HT1080 (cell line): ENCODE measurements at places on chromosomes 2 and 18. TPM values are rescaled to one million over a fixed set of nuclear protein-coding genes. Genes with fewer than 3 reads are reported as not detected.

GRCh38 chr2:10481666-10482157 is 33.6 kb upstream of the ODC1 start:
- DNase-seq: no peak

GRCh38 chr2:177254433-177255226 is 9.9 kb downstream of the NFE2L2 start:
- no peak for DNase-seq

Gene PLB1
- total RNA-seq: 1.2 and 1.8 TPM in 2 replicates

DNA sequence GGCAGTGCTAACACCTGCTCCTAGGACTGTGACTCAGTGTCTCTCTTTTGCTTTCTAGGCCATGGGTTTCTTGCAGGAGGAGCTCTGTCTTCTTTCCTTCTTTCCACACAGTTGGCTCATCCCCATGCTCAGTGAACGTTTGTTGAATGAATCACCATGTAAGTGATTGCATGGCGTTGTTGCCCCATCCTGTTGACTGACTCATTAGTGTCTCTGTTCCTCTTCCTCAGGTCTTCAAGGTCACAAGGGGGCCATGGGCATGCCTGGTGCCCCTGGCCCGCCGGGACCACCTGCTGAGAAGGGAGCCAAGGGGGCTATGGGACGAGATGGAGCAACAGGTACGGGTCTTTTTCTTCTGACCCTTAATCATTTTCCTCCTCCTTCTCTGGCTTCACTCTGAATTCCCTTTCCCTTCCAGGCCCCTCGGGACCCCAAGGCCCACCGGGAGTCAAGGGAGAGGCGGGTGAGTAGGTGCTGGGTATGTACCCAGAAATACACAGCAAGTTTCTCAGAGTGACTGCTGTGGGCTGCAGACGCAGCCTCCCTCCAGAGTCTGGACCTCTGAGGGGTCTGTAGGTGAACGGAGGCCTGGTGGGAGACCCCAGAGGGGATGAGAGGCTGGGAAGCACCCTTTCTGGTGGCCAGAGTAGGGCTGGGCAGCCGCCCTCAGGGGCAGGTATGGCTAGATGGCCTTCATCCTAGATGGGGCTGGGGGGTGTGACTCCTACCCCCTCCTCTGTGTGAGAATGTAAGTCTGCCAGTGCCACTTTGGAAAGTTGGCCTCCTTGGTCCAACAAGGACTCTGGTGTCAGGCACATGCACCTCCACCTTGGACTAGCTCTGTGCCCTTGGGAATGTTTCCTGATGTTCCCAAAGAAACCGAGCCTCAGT is 32.4 kb downstream of the MARCO start:
- peak; percentile 67 for DNase-seq

Gene MRO
- 0.02 and 0.03 TPM in 2 replicates for total RNA-seq

DNA sequence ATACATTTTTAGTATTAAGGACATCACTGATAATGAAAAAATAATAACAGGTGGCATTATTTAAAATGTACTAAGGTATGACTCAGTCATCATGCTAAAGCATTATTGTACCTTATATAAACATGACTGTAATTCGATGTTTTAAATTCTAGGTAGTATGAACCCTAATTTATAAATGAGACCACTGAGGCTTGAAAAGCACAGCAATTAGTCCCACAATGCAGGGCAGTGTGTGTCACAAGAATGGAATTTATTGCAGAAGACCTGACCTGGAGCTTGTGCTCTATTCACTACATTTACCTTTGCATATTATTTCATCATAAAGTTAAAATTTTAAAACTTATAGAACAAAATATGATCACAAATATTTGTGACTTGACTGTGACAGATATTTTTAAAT is 358.5 kb upstream of the DSEL start:
- DNase-seq: no peak

GRCh38 chr2:3956892-3957291 is 253.5 kb downstream of the DCDC2C start:
- no peak for DNase-seq
